Kidney (tissue), 22 donors: ENCODE measurements at places on chromosomes 3 and 15.

DNA sequence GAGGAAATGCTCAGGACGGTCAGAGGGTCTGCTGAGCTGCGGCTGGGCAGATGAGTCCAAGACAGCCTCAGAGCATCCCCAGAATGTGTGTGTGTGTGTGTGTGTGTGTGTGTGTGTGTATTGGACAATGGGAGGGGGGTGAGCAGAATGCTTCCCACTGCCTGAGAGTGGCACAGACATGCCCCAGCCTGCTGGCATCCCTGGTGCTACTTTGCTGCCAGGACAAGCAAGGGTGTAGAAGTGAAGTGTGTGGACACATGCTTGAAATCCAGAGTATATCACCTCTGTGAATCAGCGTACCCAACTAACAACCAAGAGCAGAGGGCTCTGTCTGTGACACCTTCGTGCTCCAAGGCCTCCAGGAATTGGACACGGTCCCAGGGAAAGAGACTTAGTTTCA lies 76.3 kb downstream of the SLC9A9 start:
- DNase-seq = no peak

- DNase-seq = no peak
These were observed 317.1 kb upstream of the COL8A1 start for GRCh38 chr3:99321261-99321660.

DNA sequence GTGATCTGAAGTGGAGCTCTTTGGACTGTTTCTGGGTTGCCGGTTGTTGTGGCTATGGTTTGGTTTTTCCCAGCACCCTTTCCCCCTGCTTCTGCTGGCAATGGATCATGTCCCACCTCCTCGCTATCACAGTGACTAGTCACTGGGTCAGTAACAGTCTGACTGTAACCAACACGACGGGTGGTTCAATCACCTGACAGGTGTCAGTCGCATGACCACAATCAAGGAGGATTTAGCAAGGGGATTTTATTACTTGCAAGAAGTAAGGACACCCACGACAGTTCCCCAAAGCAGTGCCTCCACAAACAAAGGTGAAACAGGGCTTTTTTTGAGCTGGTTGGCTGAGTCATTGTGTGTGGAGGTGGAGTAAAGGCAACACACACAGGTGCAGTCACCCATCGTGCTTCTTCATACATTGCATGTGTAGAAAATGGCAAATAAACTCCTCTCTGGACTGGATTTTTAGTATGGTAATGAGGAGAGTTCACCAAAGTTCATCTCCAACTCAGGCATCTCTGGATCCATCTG lies 58.8 kb upstream of the FAM3D start:
- no peak for DNase-seq

DNA sequence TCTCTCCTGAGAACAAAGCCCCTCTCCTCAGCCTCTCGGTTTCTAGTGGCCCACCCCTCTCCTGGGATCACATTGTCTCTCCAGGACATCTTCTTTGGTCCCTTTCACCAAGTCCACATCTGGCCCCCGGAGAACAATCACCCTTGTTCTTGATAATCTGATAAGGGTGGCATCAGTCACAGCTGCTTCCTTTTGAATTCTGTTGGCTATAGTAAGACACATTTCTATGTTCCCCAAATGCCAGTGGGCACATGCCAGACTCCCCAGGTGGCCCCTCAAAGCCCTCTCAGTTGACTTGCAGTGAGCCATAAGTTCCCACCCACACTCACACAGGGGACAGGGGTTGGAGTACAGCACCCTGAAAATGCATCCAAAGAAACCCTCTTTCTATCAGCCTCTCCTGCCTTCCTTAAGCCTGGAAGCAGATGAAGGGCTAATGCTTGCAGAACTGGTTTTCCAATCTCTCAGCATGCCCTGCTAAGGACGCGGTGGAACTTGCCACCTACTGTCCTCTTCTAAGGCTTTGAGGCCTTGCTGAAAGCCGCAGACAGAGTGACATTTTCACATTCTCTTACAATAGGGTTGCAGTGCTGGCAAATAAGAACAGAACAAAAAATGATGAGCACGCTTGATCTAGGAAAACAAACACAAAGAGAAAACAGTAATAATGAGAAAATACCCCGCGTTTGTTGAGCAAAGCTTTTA lies 101.3 kb upstream of the SLCO3A1 start:
- no peak for DNase-seq

DNA sequence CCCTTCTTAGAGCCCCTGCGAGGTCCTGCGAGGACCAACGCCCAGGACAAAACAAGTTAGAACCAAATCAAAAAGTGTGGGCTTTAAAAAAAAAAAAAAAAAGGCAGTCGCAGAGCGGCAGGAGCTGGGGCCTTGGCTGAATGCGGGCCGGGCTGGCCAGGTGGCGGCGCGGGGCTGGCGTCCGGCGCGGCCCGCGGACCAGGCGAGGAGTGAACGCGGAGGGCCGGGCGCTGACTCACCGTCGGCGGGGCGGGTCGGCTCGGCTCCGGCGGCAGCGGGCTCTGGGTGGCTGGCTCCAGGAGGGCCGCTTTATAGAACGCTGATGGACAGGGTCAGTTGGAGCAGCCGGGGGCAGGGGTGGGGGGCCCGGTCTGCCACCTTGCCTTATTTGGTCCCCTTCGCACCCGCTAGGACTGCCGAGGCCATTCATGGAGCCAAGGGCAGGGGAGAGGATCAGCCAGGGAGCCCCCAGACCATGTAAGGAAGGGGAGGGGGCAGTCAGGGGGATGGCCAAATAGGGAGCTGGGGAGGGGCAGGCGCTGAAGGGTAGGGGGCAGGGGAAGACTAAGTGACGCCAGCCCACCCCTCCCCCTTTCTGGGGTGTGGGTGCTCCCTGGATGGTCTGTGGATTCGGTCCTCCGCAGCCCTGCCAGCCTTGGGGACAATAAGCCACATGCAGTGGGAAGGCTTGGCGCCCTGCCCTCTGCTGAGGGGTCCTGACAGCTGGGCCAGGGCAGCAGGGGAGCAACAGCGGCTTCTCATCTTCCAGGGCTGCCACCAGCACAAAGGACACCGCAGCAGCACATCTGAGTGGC lies at the start of gene ACTC1:
ACTC1 (minus strand) TSS at position 283 of the 815 bp plus-strand sequence. CDS start 741 bp downstream, outside the sequence.
- peak; percentile 52 for DNase-seq

DNA sequence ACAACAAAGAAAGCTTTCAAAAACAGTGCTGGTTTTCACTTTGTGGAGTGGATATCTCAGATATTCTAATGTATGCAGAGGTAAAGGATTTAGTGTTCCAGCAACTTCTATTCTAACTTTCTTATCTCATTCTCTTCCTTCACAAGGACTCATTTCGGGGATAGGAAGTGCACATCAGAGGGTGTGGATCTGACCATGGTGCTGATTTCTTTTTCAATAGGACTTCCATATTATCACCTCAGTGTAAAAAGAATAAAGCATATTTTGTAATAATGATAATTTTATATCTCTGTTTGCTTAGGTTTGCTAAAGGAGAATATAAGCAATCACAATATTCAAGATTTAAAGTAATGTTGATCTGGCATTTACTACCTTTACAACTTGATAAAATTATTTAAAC lies 12.5 kb upstream of the CADM2 start:
- peak; percentile 22 for DNase-seq

DNA sequence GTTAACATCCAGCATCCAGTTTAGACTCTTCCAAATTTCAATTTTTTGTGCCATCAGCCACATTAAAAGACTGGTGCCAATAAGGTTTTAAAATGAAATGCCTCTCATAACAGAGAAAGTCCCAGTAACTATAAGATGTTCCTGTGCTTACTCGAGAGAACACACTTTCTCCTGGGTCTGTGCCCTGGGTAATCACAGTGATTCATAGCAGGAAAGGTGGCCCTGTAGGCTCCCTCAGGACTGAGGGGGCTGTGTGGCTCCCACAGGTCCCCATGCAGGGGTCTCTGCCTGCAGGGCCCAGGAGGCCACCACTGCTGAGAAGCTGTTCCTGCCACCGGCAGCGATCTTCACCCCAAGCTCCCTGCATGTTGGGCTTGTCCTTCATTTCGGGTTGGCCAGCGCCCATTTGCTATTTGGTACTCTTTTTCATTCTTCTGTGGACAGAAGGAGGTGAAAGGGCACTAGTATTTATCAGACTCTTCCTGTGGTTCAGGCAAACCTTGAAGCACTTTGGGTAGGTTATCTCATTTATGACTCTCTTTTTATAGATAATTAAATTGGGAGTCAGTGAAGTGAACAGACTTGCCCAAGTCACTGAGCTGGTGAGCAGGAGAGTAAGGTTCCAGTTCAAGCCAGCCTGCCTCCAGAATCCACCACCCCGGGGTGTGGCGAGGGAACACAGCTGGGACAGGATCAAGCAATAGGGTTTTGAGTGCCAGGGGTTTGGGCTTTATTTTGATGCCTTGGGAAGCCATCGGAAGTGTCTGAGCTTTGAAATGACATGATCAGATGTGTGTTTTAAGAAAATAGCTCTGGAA lies 44.2 kb upstream of the PLXNA1 start:
- DNase-seq = no peak

DNA sequence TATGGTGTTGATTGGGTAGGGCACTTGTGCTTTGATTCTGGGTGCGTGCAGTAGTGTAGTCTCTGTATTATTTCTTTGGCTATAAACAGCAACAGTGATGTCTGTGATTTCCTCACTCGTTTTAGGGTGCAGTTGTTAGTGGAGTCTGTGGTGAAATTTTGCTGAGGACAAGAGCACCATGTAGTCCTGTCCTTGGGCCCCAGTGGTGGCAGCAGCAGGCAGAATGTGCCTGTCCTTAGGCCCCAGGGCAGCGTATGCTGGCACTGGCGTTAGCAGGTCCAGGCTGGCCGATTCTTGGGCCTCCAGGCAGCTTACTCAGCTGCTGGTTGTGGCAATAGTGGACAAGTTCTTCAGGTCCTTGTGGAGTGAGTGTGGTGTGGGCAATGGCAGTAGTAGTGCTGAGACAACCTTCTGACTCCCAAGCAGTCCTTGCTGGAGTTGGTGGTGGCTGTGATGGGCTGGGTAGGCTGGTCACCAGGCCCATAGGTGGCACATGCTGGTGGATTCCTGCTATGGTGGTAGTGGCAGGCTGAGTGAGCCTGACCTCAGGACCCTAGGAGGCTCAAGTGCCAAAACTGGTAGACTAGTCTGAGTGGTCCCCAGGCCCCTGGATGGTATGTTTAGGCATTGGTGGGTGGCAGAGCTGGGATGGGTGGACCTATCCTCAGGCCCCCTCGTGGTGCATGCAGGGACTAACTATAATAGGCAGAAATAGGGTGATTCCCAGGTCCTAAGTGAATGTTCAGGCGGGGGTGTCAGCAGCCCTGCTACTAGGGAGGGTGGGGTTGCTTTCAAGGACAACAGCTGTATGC lies 56.3 kb downstream of the TNFAIP8L3 start:
- no peak for DNase-seq

- DNase-seq = no peak
These were observed 1.3 kb downstream of the MYRIP start for GRCh38 chr3:39810647-39811161.

DNA sequence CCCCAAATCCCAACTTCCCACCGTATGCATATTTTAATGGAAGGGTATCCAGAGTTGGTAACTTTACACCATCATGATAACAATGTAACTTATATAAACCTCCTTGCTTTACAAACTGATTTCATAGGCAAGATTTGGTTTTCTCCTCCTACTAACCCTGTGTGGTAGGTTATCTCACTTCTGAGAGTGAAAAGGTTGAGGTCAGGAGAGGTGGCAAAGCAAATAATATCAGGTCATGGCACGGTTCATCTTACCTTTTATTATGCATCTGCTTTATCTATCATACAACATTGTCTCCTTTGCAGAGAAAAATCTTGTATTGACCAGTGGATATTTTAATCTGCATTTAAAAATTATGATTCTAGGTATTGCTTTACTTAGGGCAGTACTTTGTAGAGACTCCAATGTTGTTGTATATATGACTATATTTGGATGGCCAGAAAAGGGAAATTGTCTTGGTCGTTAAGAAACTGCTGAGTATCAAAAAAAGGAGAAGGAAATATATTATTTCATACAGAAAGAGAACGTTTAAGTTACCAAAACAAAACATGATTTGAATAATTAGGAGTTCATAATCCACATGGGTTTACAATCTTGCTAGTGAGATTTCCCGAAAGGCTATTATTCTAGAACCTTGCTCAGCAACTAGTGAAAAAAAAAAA lies 30.4 kb downstream of the NFKBIZ start:
- no peak for DNase-seq

DNA sequence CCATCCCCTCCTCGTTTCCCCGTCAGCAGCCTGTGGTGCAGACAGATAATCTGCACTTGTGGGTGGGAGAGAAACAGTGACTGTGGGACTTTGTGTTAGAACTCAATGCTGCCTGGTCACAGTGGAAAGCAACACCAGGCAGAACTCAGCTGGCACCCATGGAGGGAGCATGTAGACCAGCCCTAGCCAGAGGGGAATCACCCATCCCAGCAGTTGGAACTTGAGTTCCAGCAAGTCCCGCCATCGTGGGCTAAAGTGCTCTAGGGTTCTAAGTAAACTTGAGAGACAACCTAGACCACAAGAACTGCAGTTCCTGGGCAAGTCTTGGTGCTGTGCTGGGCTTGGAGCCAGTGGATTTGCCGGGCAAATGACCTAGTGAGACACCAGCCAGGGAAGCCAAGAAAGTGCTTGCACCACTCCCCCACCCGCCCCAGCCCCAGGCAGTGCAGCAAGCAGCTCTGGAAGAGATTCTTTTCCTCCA lies 24.4 kb downstream of the ISG20 start:
- DNase-seq = no peak

- DNase-seq = no peak
These were observed 4.6 kb downstream of the RBSN start for GRCh38 chr3:15094187-15094875.

- DNase-seq = no peak
These were observed 2.1 kb downstream of the ABHD10 start for GRCh38 chr3:111980716-111981456.

- DNase-seq = no peak
These were observed 61.6 kb downstream of the SAMMSON start for GRCh38 chr3:70061096-70061495.

DNA sequence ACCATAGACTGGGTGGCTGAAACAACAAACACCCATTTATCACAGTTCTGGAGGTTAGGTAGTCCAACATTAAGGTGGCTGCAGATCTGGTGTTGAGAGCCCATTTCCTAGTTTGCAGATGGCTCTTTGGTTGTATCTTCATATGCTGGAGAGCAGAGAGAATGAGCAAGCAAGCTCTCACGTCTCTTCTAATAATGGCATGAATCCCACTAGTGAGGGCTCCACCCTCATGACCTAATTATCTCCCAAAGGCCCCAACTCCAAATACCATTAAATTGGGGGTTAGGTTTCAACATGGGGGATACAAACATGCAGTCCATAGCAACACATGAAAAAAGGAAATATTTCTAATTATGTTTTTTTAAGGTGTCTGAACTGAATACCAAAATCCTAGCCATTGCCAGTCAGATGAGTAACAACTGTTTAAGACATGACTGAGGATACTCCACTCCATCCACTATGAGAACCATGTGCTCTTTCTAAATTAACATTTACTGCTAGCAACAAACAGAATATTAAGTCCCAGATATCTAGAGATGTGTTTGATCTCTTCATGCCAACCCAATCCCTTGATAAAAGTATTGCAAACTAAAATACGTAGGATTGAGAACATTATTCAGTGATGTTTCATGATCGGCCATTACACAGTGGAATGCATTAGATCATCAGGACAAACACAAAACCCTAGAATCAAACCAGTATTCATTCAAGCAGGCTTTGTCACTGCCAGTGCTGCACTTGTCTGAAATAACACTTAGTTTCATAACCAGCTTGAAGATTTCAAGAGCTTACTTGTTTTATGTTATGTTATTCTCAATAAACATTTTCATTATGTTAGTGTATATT lies 340.3 kb downstream of the SLC9A9 start:
- DNase-seq = no peak
